ENCODE measurements at places on chromosomes 4 and X. TPM values are rescaled to one million over a fixed set of nuclear protein-coding genes. Genes with fewer than 3 reads are reported as not detected.

The FHIP1A gene
- 2.8 TPM for polyA plus RNA-seq

The CT45A3 gene
- 0.42 TPM for polyA plus RNA-seq

The CLDN2 gene
- polyA plus RNA-seq, result not detected

The PAGE2 gene
- polyA plus RNA-seq, result not detected

The FAM236B gene
- polyA plus RNA-seq, result not detected

The DCAF8L2 gene
- polyA plus RNA-seq, result not detected

The PPA2 gene
- polyA plus RNA-seq, result 50.3 TPM

The HS6ST2 gene
- 0.41 TPM for polyA plus RNA-seq

The RPL36A gene
- polyA plus RNA-seq, result 2,342 TPM

The GPC4 gene
- 3.7 TPM for polyA plus RNA-seq

The MAGEA2B gene
- polyA plus RNA-seq, result 2.6 TPM

The RAB41 gene
- not detected for polyA plus RNA-seq

The TIMM8A gene
- 9.4 TPM for polyA plus RNA-seq

The FMR1NB gene
- polyA plus RNA-seq, result not detected

The AVPR2 gene
- polyA plus RNA-seq, result not detected

The SMIM43 gene
- polyA plus RNA-seq, result 2.4 TPM

The PLK4 gene
- 2.5 TPM for polyA plus RNA-seq

The GPM6B gene
- polyA plus RNA-seq, result 228 TPM

The SRD5A3 gene
- 21.5 TPM for polyA plus RNA-seq

The IL9R gene
- not detected for polyA plus RNA-seq

The AFF1 gene
- 8.4 TPM for polyA plus RNA-seq

The RNF113A gene
- polyA plus RNA-seq, result 19.2 TPM

The THAP6 gene
- polyA plus RNA-seq, result 1.9 TPM

The EOLA2 gene
- 33.8 TPM for polyA plus RNA-seq

The GRXCR1 gene
- not detected for polyA plus RNA-seq

The TMPRSS11B gene
- polyA plus RNA-seq, result not detected

The APELA gene
- not detected for polyA plus RNA-seq

The OFD1 gene
- 6.7 TPM for polyA plus RNA-seq

The FGF16 gene
- not detected for polyA plus RNA-seq

The NSG1 gene
- polyA plus RNA-seq, result 267 TPM

The XAGE1A gene
- polyA plus RNA-seq, result not detected

The ANOS1 gene
- polyA plus RNA-seq, result 2.3 TPM

The MAML3 gene
- polyA plus RNA-seq, result 9.4 TPM

The SLC7A11 gene
- 1.5 TPM for polyA plus RNA-seq

The ZNF185 gene
- polyA plus RNA-seq, result 4.5 TPM

The SMR3B gene
- not detected for polyA plus RNA-seq

The LDB2 gene
- polyA plus RNA-seq, result 13.2 TPM

The ARHGAP6 gene
- polyA plus RNA-seq, result 0.44 TPM

The RRH gene
- polyA plus RNA-seq, result not detected

The UGT2B15 gene
- polyA plus RNA-seq, result not detected

Measured in brain (organoid and tissue), 16 donors.